ENCODE measurements at places on chromosomes 11 and 22.

GRCh38 chr22:42922374-42923191 lies 65.5 kb upstream of the ARFGAP3 start:
- no peak for DNase-seq

- no peak for DNase-seq
Measured at GRCh38 chr11:22433094-22433455, 94.9 kb downstream of the SLC17A6 start.

DNA sequence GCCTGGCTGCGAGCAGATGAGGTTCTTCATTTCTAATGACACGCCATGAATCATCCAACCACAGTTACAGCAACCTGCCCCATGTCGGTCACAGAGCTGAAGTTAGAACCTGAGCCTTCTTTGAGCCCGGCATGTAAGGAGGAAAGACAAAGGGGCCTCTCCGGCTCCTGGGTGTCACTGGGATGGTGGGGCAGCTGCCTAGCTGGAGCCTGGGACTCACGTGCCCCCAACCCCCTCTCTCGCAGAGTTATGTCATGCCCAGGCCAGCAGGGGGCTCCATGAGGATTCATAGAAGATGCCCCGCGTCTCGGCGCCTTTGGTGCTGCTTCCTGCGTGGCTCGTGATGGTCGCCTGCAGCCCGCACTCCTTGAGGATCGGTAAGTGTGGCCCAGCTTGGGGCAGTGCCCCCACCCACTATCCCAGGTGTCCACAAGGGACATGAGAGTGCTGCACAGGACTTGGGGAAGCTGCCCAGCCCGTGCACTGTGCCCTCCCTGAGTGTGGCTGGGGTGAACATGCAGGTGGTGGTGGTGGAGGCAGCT lies 148.5 kb downstream of the GRIK4 start:
- DNase-seq, result peak; percentile 12

- DNase-seq, result no peak
Measured at GRCh38 chr11:109362059-109362458, 59.9 kb upstream of the C11orf87 start.

GRCh38 chr11:46977038-46977813 lies 40.7 kb downstream of the CSTPP1 start:
- DNase-seq, result no peak

GRCh38 chr11:640021-640706 lies 3.1 kb downstream of the DRD4 start:
- DNase-seq, result no peak

DNA sequence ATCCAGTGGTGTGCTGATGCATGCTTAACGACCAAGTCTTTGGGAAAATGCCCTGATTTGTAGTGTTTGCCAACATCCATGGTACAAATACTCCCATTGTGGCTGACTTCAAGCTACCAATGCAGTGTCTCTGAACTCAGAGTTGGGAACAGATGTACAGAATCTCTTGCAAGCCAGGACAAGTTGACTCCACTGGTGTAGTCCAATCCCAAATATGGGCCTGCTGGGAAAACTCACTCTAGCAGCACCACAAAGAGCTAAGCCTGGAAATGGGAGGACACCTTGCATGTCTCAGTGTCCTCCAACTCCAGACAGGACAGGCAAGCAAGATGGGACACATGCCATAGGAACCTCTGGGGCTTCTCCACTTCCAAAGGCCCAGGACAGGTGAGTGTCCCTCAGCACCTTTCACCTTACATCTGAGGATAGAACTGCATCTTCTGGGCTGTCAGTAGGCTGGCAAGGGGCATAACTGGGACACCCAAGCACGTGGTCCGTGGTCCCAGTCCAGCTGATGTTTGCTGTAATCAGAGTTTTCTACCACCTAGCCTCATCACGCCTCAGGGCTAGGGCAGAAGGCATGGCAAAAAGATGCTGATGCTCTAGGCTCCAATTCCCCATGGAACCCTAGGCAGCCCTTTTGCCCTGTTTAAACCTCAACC lies 6.5 kb downstream of the LMO1 start:
- no peak for DNase-seq

- DNase-seq, result peak; percentile 59
Measured at GRCh38 chr22:19178065-19178656, 375 bp downstream of the SLC25A1 start.

DNA sequence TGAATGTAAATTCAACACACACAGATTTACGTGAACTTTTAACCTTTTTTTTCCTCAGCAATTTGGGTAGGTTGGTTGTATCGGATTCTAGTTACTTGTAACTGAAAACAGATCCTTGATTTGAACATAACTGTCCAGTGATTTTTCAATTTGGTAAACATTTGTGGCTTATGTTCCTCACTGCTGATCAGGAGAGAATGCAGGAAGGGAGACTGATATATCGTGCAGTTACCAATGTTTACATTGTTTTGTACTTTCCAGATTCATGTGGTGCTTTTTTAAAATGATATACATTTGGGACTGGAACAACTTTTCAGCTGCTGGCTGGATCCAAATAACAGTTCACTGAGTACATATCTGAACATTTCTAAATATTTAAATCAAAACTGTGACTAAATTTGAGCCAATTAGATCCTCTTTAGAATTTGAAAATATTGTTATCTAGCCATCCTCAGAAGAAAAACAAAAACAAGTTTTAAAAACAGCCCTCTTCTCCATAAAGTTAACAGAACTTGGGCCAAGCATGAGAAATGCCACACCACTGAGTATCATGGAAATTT lies 84.3 kb upstream of the MTMR2 start:
- DNase-seq, result no peak

DNA sequence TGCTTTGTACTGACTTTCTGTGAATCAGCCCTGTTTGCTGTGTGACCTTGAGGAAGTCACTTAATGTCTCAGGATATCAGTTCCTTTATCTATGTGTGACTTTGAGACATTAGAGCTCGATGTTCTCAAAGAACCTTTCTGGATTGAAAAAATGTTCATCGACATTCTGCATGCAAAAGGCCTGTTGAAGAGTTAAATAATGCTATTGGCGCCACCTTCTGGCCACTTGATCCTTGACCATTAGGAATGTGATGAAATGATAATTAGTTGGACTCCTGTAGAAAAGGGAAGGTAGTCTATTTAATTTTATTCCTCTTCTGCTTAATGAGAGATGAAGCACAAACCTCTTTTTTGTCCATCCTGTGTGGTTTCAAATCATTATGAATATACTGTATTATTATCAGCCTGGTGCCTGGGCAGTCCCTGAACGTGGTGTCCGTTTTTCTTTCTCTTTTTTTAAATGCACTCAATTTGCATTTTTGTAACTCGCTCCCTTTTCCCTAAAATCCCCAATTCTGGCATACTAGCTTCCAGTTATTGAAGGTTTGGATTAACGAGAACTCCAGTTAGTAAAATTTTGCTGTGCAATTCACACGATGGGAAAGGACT lies 20.7 kb downstream of the ELF5 start:
- peak; percentile 28 for DNase-seq

GRCh38 chr11:20163783-20164481 lies 3.7 kb upstream of the DBX1 start:
- no peak for DNase-seq

DNA sequence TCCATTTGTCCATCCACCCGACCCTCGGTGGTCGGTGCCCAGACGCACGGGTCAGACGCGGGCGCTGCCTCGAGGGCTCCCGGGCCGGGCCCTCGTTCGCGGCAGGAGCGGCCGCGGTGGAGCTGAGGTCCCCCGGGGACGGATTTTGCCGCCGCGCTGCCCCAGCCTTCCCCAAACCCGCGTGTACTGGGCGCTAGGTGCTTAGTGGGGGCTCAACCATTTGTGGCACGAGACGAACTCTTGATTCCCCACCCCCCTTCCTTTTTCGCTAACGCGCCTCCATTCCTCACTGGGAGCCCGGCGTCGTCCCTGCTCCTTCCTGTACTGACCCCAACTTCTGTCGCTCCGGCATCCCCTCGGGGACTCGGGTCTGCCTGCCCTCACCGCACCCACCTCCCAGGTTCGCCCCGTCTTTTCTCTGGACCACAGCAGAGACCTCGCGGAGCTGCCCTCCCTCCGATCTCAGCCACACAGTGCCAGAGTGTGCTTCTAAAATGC lies 789 bp upstream of the CBX7 start:
- no peak for DNase-seq

GRCh38 chr11:117218133-117218915 lies 13.5 kb downstream of the PCSK7 start:
- DNase-seq, result no peak

- DNase-seq, result no peak
Measured at GRCh38 chr11:2816941-2817421, 68.6 kb downstream of the CDKN1C start.

DNA sequence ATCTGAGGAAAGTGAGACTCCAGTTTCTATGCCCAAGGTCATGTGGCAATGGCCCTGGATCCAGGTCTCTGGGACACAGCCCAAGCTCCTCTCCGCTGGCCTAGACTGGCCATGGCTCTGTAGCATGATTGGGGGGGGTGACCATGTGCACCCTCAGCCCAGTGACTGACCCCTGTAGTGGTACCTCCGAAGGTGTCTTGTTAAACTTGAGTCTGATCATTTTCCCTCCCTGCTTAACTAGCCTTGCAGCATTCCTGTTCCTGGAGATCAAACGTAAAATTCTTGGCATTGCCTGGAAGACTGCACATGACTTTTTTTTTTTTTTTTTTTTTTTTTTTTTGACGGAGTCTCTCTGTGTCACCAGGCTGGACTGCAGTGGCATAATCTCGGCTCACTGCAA lies 1116.0 kb downstream of the TBC1D22A start:
- DNase-seq, result no peak

DNA sequence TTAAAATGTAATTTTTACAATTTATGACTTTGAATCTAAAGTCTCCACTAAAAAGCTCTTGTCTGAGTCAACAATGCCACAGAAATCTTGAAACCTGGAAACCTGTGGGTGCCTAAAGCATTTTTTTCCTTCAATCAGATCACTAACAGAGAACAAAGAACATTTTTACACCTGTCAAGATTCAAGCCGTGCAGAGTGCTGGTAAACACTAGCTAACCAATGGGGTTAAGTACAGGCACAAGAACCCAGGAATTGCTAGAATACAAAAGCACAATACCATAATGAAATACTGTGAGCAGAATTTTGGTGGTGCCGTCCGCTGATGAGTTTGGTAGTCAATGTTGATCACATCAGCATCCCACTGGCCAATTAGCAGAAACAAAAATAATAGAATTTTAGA lies 380.3 kb upstream of the PITPNB start:
- no peak for DNase-seq

DNA sequence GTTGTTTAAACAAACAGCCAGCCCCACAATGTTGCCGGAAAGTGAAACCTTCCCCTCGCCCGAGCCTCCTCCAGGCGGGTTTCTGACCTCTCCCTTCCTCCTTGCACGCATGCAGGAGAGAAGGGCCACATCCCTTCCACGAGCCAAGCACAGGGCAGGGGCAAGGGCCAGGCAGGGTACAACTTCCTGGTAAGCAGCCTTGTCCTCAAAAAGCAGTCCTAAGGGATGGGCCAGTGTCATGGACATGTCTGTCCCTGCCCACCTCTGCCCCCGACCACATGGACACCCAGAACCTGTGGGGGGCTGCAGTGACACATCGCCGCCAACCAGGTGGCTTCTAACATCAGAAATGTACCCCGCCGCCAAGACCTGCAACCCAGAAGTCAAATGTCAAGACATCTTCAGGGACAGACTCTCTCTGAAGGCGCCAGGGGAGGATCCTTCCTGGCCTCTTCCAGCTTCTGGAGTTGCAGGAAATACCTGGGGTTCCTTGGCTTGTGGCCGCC lies 145.3 kb downstream of the CRYBB2 start:
- DNase-seq, result no peak

GRCh38 chr11:94774345-94774744 lies 6.2 kb downstream of the AMOTL1 start:
- no peak for DNase-seq

GRCh38 chr11:1153105-1153950 lies 4.4 kb upstream of the MUC5AC start:
- no peak for DNase-seq

DNA sequence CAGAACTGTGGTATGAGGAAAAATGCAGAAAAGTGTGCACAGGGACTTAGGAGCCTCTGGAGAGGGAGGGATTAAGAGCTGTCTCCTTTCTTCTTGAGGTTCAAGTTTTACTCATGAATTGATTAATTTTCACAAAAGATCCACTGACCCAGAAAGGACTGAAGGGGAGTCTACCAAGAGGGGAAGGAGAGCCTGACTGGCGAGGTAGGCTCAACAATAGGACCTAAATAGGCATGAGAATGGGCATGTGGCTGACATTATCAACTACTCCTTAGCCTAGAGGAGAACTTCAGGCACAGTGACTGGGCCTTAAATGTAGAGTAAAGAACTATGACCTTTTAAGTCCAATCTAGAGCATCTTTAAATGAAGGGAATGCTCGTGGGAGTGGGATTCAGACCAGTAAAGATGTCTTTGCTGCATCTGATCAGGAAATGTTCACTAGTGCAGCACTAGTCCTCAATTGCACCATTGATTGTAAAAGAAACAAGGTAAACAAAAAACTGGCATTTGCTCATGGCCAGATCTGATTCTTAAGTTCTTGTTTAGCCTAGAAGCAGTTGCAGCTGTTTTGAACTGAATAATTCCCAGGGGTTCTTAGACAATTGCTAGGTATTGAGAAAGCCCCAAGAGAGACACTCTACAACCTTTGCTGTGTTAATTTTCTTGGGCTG lies 135.6 kb downstream of the RAB38 start:
- no peak for DNase-seq

DNA sequence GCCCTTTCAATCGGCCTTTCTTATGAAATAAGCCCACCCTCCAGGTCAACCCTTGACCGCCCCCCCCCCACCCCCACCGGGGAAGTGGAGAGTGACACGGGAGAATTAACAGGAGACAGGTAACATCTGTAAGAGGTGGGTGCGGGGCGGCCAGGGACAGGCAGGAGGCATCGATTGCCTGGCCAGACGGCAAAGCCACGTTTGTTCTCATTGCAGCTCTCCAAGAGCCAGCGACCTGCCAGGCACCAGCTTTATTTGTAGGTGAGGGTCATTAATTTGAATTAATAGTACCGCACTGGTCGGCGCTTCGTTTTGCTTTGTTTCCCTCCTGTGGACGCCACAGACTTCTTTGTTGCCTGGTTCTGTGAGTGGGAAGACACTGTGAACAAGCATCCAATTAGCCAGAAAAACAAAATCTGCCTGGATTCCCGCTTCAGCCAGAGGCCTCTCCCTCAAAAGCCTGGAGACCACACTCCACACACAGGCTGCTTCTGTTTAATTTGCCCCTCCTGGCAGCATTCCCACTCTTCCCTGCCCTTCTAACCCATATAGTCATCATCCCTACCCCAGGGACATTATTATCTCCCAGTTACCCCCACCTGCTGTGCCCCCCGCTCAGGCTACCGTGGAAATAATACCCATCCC lies 104.5 kb upstream of the OPCML start:
- DNase-seq, result no peak

Measured in stimulated activated CD4-positive, alpha-beta T cell treated with anti-CD3 and anti-CD28 coated beads, Interleukin-4, amount 100 ng/mL, for 1 hour (primary cell).